ENCODE measurements at places on chromosomes 3 and 15.

DNA sequence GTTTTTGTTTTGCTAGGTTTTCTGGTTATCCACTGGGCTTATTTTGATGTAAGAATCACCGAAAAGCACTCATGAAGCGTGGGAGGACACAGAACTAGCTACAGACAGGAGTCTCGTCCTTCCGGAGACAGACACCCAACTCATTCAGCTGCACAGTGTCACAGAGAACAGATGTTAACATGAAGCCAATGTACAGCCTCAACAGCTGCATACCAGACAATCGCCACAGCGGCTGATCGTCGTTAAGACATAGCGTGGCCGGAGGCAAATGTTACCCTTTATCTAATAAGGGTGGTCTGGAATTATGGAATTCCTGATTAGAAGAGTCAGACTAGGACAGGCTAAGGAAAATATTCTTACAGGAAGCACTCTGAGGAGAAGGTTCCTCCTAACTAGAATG lies 1.1 kb upstream of the PYGO1 start:
- DNase-seq = no peak

- no peak for DNase-seq
These were observed 757.8 kb downstream of the AGBL1 start for GRCh38 chr15:86837294-86838061.

- no peak for DNase-seq
These were observed 91.2 kb downstream of the SEMA5B start for GRCh38 chr3:122936335-122936734.

DNA sequence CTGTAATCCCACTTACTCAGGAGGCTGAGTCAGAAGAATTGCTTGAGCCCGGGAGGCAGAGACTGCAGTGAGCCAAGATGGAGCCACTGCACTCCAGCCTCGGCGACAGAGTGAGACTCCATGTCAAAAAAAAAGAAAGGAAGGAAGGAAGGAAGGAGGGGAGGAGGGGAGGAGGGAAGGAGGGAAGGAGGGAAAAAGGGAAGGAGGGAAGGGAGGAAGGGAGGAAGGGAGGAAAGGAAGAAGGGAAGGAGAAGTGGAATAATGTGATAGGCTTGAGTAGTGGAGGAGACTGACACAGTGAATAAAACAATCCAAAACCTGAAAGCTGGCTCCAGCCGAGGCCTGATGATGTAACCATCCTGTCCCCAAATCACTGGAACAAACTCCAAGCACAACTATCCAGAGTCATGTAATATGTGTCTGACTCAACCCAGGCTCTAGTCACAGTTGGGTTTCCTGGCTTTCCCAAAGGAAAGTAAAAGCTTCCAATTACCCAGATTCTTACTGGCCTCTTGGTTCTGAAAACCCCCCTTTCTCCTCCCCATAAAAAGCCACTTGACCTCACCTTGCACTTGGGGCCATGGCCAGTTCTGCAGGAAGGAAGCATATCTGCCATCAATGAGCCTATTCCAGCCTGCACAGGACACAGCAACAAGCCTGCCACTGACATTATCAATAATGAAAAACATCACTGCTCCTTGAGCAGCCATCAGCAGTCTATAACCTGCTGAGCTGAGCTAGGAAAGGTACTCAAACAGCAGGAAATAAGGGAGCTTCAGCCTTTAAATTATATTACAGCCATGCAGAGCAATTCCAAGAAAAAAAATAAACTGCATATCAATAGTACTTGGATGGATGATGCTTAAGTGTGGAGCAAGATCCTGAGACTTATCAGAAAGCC lies 48.3 kb downstream of the MB21D2 start:
- DNase-seq = no peak

DNA sequence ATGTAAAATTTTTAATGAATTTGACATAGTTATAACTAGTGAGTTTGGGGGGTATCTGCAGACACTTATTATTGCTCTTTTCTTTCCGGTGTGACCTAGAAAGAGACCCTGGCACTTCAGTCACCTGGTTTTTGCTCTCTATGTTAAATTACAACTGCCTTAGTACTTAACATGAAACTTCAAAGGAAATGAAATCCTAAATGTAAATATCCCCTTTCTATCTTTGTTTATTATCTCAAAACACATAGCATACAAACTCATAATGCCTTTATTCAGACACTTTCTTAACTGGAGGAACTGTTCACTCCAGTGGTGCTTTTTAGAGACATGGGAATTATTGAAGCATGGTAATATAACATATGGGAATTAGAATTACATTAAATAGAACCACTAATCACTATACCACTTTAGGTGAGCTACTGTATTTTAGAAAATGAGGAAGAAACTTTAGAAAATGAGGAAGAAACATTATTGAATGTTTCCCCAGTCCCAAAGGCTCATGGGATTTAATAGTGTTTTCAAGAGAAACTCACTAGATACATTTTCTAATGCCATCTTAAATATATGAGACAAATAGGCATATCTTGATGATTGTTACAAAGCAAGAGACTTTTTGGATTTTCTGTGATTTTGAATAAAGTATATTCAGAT lies 119.5 kb upstream of the MLF1 start:
- no peak for DNase-seq

- DNase-seq = no peak
These were observed 75.0 kb downstream of the TTBK2 start for GRCh38 chr15:42845581-42845980.

GRCh38 chr3:154794391-154794790 lies 285.7 kb upstream of the MME start:
- DNase-seq = no peak

DNA sequence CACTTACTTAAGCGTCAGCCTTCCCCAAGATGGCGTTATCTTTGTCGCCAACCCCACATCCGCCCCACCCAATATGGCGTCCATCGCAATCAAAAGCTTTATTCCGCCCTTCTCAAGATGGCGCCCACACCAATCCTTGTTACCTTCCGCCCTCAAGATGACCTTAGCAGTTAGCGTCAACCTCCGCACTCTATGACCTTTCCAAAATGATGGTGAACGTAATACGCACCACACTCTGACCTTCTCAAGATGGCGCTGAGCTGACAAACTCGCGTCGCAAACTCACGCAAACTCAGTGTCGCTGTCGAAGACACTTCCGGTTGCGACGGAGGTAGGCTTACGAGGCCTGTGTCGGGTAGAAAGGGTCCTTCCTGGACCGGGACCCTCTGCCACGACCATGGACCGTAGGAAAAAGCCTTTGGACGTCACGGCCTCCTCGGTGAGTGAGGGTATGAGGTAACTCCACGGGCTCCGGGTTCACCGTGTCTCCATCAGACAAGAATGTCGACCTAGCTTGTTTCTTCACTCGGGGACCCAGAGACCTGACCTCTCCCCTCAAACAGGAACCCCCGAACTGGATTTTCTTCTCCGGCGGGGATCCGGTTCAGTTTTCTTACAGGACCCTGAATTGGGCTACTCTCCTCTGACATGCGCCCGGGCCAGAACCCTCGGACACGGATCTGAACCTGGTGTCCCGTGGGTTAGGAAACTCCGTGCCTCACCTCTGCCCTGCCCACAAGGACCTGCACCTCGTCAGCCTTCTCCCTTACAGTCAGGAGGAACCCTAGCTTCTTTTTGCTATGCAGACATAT lies at the start of gene CCDC174:
Gene CCDC174 (plus strand): TSS at position 323 of the 812 bp plus-strand sequence. CDS start 75 bp downstream, at position 398.
- peak; percentile 86 for DNase-seq

GRCh38 chr15:50260969-50261496 lies 4.5 kb downstream of the HDC start:
- no peak for DNase-seq

- DNase-seq = no peak
These were observed 1554.9 kb downstream of the SI start for GRCh38 chr3:163523375-163523774.

- no peak for DNase-seq
These were observed 648.4 kb downstream of the ZBBX start for GRCh38 chr3:166731701-166732100.

DNA sequence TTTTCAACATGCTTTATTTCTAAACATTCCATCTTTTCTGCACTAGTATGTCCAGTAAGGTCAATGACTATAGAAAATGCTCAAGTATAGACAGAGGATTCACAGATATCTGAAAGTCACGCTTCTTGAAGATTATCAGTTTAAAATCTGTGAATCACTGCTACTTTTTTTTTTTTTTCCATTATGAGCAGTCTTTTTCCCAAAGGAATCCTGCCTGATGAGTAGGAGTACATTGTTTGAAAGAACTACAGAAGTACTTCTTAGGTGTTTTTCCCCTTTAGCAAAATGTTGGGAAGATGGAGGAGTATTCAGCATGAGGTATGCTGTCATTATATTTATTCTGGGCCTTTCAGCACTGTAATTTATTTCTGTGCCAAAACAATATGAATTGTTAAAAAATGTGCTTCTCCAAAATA lies 266.2 kb downstream of the NLGN1 start:
- no peak for DNase-seq

DNA sequence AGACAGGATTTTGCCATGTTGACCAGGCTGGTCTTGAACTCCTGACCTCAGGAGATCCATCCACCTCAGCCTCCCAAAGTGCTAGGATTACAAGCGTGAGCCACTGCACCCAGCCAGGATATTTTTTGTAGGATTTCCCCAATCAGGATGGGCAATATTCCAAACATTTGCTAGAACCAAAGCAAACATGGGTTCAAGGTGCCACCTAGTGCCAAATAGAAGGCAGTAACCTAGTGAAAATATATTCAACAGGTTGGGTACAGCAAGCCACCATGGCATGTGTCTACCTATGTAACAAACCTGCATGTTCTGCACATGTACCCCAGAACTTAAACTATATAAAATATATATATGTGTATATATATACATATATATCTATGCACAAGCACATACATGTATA lies 185.9 kb upstream of the CADM2 start:
- no peak for DNase-seq

GRCh38 chr15:74808840-74809229 lies 3.8 kb upstream of the LMAN1L start:
- no peak for DNase-seq

- no peak for DNase-seq
These were observed 9.9 kb upstream of the KCNMB2 start for GRCh38 chr3:178526291-178526690.

DNA sequence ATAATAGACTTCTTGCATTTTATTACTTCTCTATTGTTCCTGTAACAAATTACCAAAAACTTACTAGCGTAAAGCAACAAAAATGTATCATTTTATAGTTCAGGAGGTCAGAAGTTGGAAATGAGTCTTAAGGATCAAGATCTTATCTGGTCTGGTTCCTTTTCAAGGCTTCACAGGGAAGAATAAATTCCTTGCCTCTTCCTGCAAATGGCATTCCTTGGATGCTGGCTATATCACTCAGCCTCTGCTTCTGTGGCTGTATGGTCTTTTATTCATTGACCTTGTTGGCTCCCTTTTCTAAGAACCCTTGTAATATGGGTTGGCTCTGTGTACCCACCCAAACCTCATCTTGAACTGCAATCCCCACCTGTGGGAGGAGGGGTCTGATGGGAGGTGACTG lies 478.4 kb upstream of the THBS1 start:
- no peak for DNase-seq

DNA sequence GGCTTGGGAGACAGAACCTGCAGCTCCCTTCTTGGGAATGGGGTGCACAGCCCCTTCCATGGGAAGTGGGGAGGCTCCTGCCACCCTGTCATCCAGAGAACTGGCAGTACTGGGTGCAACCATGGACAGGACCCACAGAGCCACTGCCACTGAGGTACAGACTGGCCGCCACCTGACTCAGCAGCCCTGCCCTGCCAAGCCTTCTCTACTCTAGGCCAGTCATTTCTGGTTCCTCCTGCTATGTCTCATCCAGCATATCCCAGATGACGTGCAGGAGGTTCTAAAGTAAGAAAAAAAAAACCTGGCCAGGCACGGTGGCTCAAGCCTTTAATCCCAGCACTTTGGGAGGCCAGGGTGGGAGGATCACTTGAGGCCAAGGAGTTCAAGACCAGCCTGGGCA lies 76.9 kb upstream of the RPL32 start:
- no peak for DNase-seq

GRCh38 chr3:196263819-196264218 lies 23.7 kb downstream of the PCYT1A start:
- DNase-seq = no peak

GRCh38 chr3:127052121-127052561 lies 69.2 kb downstream of the PLXNA1 start:
- no peak for DNase-seq

DNA sequence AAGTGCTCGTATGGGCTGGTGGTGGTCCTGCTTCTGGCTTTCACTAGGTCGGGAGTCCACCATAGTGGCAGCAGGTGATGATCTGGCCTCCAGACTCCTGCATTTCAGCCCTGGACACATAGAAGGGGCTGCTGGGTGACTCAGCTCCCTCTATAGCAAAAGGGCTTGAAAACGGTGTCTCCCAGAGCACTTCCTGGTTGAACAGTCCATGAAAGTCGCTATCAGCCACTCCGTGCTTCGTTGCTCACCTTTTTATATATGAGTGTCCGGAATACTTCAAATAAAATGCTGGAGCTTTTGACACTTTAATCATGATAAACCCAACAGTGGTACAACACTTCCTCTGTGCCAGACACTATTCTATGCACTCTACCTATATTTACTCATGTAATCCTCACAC lies 213.2 kb downstream of the PDZRN3 start:
- DNase-seq = no peak

- DNase-seq = no peak
These were observed 8.0 kb downstream of the EPHB1 start for GRCh38 chr3:134803051-134803505.

DNA sequence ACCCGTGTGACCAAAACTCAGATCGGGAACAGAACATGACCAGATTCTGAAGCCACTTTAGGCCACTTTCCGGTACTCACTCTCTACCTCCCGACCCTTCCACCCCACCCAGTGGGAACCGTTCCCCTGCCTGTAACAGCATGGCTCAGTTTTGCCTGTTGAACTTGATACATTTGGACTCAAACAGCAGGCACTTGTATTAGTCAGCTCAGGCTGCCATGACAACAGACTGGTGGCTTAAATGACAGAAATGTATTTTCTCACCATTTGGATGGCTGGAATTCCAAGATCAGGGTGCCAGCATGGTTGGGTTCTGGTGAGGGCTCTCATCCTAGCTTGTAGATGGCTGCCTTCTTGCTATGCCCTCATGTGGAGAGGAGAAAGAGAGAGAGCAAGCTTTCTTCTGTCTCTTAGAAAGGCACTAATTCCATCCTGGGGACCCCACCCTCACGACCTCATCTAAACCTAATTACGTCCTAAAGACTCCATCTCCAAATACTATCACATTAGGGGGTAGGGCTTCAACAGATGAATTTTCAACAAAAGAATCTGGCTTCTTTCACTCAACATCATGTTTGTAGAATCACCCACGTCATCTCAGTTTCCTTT lies 9.3 kb upstream of the SSUH2 start:
- DNase-seq = no peak

DNA sequence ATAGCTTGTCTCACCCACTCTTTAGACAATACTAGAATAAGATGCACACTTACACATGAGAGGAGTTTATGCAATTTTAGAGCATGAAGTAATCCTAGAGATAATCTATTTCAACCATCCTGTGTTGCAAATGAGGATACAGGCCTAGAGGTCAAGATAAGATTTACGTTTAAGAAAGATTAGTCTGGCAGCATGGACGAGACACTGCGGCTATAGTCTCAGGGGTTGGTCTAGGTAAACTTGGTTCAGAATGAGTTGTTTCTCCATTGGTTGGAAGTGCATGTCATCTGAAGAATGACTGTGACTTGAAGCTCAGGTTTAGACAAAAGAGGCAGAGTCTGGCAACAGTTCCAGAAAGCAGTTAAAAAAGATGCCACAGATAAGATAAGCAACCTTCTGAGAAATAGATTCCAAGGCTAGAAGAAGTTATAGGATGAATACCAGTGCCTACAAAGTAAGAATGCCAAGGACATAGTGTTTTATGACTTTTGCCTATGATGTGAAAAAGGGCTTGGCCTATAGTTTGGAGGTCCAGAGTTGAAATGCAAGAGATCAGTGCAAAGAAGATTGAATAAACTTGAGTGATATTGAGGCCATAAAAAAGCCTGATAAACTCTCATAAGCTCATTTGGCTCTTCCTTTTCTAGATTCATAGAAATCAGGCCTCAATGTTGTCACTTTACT lies 631.0 kb downstream of the SQOR start:
- DNase-seq = no peak
